ENCODE measurements at places on chromosomes 1 and 21.

GRCh38 chr1:211695135-211695816 lies 19.9 kb upstream of the NEK2 start:
- DNase-seq, result no peak

DNA sequence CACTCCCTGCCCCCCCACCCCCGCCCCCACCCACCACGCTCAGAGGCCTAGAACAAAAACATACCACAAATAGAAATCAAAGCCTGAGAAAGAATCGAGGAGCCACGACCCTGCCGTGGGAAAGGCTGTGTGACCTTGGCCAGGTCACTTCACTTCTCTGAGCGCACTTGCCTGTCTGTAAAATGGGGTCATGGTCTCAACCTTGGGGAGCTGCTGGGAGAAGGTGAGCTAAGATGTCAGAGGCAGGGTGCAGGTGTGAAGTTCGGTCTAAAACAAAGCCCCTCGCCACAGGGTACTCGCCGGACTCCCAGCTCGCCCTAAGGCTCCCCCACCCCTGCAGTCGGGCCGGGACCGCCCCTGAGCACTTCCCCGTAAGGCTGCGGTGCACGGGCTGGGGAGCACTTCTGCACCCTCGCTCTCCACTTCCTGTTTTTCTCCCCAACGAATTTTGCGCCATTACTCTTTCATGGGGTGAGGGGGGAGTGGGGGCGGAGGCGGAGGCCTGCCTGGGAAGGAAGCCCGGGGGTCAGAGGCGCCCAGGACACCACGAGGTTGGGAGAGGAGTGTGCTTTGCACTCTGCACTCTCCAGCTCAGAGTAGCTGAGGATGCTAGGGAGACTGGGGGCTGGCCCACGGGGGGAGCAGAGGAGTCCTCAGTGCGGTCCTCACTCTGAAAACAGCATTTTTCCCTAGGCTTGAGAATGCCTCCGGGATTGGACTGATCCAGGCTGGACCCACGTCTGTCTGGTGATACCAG lies 21.9 kb upstream of the PIK3CD start:
- DNase-seq, result no peak

DNA sequence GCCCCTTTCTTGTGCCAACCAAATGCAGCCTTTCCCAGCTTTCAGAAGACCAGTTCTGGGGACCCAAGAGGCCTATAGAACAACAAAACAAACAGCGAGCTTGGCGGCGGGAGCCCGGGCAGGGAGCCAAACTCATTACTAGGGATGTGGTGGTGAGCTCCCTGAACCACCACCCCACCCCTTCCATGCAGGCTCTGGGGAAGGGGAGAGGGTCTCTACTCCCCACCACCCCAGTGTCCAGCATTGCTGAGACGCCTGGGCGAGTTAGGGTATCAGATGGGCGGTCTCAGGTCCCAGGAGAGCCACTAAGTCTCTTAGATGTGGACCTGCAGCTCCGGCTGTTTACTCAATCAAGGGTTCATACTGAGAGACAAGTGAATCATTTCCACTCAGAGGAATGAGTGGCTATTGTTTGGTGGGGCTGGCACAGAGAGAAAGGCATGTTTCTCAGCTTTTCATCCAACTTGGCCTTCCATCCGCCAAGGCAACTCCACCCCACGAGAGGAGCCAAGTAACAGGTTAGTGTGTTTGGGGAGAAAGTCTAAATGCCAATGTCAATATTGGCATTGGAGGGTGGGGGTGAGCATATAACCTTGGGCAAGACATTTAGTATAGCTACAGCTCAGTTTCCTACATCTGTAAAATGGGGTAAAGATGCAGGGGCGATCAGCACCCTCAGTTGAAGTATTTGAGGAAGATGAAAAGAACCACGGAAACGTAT lies 40.9 kb downstream of the PLXNA2 start:
- peak; percentile 40 for DNase-seq

GRCh38 chr1:53629101-53629691 lies 109.8 kb downstream of the GLIS1 start:
- no peak for DNase-seq
